ENCODE measurements at places on chromosomes 2 and 18. TPM values are rescaled to one million over a fixed set of nuclear protein-coding genes. Genes with fewer than 3 reads are reported as not detected.

- no peak for DNase-seq
Measured at GRCh38 chr18:33051407-33051806, 278.6 kb upstream of the KLHL14 start.

DNA sequence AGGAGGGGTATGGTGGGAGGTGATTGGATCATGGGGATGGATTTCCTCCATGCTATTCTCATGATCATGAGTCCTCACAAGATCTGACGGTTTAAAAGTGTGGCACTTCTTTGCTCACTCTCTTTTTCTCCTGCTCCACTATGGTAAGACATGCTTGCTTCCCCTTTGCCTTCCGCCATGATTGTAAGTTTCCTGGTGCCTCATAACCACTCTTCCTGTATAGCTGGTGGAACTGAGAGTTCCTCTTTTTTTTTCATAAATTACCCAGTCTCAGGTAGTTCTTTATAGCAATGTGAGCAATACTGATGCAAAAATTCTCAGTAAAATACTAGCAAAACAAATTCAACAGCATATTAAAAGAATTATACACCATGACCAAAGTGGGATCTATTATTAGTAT lies 728.5 kb upstream of the SLC8A1 start:
- no peak for DNase-seq

DNA sequence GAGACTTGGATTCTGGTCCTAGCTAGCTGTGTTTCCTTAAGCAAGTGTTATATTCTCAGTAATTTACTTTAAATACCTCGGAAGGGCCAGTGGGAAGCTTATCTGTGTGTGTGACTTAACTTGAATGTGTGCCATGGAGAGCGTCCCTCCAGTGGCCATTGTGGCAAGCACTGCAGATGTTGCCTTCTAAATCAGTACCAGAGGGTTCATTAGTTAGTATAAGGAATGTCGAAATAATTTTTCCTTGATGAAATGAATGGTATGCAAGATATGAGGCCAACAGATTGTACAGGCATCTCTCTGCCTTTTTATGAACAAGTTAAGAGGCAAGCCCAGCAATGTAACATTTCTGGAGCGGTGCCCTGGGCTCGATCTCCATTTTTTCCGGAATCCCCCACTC lies 52.0 kb downstream of the FBXO36 start:
- DNase-seq = no peak

GRCh38 chr18:41226186-41226585 lies 728.8 kb upstream of the PIK3C3 start:
- no peak for DNase-seq

DNA sequence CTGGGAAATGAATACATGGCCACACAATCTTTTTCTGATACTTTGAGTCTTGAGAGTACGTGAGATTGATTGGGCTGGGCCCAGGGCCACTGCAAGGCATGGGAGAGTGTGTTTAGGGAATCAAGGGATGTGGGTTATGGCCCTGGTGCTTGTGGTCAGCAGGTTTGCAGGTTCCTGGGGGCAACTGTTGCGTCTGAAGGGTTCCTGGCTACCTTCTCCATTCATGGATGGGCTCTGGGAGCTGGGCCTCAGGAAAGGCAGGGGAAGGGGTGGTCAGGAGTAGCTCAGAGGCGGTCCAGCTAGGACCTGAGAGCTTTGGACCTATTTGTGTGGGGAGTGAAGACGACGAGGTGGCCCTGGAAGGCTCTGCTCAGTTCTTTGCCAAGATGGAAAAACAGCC lies 8.4 kb upstream of the ZAP70 start:
- DNase-seq = no peak

DNA sequence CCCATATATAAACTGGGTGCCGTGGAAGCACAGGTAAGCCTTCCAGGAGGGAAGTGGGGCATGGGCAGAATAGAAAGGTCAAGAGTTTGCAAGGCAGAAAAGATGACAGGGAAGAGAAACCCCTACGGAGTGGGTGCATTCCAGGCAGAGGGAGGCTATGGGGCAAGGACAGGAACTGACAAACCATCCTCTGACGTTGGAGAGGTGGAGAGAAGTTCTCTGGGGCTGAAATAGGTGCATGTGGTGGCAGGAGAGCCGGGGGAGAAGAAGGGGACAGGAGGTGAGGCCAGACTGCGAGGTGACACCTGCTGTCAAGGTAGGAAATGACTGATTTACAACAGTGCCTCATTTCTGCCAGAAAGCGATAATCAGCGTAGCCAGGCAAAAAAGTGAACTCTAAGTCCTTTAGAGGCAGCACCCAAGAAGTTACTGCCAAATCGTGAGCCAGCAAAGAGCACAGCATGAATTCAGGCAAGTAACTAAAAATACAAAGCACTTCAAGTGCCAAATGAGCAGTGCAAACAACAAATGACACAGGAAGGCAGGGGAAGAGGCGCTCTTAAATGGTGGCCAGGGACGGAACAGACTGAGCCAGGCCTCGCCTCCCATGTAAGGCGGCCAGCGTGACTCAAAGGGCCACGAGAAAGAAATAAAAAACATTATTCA lies 113.3 kb upstream of the ACVR1C start:
- DNase-seq = no peak

DNA sequence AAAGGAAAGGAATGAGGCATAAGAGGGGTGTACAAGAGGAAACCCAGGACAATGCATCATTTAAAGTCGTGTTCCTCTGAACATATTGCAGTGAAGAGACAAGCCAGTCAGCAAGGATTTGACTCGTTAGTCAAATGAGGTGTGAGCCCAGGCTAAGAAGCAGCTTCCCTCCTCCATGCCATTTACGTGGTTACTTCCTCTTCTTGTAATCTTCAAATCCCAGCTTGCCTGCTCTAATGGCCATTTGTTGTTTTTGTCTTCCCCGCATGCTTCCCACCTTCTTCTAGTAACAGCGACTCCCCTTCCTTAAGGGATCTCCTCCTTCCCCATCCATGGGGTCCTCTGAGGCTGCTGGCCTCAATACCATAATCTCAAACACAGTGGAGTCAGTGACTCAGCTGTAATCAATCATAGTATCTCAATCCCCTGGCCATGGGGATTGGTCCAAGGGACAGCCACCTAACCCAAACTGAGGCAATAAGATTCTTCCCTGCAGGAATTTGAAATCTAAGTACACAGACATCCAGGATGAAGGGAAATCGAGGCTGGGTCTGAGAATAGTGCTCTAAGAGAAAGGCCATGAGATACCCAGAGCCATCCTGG lies 37.6 kb downstream of the SLC14A1 start:
- DNase-seq = no peak

GRCh38 chr18:46706968-46707367 lies 49.9 kb downstream of the ST8SIA5 start:
- DNase-seq = no peak

DNA sequence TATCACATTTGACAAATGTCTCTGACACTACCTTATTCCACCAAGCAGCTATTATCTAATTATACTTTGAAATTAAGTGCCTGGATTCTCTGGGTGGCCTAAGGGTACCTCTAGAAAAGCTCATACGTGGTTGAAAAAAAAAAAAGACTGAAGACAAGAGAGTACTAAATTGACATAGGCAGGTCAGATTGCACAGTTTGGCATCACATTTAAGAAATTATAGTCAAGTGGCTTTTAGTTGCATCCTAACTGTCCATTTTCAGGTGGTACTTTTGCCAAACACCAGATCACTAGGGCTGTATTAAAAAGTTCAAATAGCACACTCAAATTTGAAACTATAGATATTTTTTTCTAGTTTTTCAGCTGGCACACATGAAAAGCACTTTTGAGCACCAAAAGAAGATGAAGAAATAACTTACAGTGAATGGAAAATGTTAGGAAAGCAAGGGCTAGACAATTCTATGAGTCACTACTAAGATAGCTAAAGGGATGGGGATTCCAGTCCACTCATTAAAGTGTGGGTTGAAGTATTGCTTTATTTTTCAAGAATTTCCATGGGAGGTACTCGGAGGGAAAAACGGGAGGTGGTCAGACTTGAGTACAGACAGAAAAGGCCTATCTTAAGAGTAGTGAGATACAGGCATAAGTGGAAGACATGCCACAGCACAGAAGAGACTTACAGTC lies 106.5 kb upstream of the COL5A2 start:
- no peak for DNase-seq

DNA sequence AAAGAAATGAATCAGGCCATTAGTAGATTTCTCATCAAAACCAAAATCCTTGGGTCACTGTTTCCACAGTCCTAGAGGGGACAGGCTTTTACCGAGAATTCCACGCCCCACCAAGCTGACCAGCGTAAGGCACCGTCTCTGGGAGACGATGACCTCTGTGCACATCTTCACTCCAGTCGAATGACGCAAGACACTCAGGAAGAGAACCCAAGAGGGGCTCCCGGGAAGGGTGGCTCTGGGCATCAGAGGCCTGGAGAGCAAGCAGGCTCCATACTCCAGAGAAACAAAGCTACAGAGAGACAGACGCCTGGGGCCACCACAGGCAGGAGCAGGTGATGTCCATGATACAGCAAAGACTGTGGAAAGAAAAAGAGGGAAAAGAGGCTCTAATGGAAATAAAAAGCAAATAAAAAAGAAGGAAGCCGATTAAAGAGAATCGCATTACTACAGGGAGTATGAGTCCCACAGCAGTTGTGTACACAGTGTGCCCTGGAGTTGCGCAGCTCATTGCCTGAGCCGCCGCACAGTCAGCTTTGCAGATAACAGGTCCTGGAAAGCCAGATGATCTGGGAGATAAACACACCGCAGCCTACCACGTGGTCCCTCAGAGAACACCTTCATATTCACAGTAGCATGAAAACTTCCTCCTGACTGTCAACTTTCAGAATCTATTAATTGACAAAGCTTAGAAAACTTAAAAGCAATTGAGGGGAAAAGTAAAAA lies 572.7 kb upstream of the SALL3 start:
- DNase-seq = no peak

- no peak for DNase-seq
Measured at GRCh38 chr2:45899926-45900325, 248.5 kb downstream of the PRKCE start.

DNA sequence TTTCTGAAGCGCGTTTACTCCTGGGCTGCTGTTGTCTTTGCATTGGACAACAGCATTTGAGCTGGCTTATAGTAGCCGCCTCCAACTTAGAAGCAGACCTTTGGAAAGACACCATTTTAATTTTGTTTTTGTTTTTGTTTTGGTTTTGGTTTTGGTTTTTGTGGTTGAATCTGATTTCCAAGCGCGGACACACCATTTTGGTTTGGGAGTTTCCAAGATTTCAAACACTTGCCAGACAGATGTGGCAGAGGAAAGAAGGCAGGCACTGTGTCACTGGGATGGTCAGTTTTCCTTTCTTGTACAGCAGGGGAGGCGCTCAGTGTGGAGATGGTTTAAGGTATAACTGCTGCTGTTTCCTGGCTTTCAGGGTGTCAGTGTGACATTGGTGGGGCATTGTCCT lies 126.8 kb downstream of the LAMA3 start:
- no peak for DNase-seq

DNA sequence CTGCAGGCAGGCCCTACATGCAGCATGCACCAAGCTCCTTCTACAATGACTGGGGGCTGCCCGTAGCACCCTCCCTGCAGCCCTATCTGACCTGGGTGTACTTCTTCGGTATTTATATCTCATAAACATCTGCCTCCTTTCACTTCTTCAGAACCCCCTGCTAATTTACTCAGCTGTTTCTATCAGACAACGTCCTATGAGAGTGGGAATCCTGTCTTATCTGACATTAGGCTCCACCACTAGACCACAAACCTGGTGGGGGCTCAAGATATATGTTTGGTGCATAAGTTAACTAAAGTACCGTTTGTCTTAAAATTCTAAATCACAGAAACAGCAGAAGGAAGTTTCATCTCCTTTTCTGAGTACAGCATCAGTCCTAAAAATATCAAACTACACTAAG lies 10.6 kb downstream of the HSBP1L1 start:
- DNase-seq = no peak

- no peak for DNase-seq
Measured at GRCh38 chr18:8709248-8710059, 4.1 kb downstream of the MTCL1 start.

GRCh38 chr2:119008108-119008507 lies 66.1 kb downstream of the MARCO start:
- no peak for DNase-seq

GRCh38 chr2:99066075-99066958 lies 75.2 kb upstream of the C2orf15 start:
- no peak for DNase-seq

DNA sequence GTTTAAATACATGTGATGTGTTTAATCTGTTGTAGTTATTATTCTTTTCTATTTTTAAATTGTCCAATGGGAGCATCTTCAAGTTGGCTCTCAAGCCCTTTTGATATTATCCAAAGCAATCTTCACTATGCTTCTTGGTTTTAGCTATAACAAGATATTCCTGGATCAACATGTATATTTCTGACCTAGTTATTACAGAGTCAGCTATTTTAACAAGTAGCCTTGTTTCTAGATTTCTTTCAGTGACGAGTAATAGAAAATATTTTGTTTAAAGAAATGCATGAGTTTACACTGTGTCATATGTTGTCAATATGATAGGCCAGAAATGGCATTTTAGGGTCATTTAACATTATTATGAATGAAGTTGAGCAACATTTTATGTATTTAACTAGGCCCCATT lies 421.8 kb upstream of the MAP2 start:
- no peak for DNase-seq

The DPP10 gene
- total RNA-seq = not detected

The GRB14 gene
- 21.7 TPM for total RNA-seq

The LOXL3 gene
- total RNA-seq = 8.2 TPM

The DPP4 gene
- total RNA-seq = 6.9 TPM

The CTIF gene
- 196 TPM for total RNA-seq

The POMC gene
- total RNA-seq = 3.4 TPM

The SERPINB11 gene
- total RNA-seq = not detected

The DNER gene
- total RNA-seq = 1.3 TPM

The SMPD4 gene
- total RNA-seq = 32.7 TPM

The FSHR gene
- total RNA-seq = not detected

The CLHC1 gene
- total RNA-seq = 5.2 TPM

Measured in mesenteric fat pad (tissue), 1 donor.